ENCODE measurements at places on chromosomes 3 and 15.

- no peak for DNase-seq
These were observed 821.6 kb downstream of the TUSC7 start for GRCh38 chr3:117531078-117531767.

- no peak for DNase-seq
These were observed 86.9 kb upstream of the MEX3B start for GRCh38 chr15:82132742-82133141.

DNA sequence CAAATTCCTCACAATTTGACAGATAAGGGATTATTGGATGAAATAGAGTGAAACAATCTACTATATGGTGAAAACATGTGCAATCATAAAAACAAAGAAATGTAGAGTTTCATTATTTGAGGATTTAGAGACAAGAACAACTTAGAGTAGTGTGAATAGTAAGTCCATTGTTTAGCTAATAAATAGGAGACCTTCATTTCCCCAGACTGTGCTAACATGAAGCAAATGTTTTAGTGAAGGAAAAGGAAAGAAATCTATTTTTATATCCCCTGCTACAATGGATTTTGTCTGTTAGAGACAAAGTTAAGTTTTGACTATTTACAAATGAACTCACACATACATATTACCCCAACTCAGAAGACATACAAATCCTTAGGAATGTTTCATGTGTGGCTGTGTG is 77.8 kb downstream of the EFL1 start:
- no peak for DNase-seq

DNA sequence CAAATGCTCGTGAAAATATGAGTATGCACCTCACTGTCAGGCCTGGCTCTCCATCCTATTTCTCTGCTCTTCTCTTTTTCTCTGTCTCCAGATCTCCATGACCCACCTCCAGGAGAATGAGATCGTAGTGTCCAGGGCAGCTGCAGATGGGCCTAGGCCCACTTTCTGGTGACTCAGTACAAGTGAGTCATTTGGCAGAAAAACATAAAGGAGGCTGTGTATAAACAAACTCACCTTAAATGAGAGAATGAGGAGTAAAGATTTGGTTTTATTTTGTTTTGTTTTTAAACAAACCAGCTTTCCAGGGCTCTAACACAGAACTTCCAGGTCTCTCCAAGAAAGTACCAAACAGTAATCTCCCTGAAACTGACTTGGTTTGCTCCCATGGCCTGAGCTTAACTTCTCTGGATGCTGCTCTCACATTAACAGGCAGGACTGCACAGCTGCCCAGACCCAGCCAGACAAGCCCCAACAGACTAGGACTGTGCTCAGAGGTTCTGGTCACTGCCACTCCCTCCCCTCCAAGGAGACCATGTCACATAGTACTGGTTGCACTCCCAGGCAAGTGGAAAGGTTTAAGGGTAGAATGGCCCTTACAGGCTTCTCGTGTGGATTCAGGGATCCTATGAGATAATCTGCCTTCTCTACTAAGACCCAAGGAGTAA is 1.5 kb upstream of the HEG1 start:
- DNase-seq, result no peak
